ENCODE measurements at places on chromosomes 1 and 21.

DNA sequence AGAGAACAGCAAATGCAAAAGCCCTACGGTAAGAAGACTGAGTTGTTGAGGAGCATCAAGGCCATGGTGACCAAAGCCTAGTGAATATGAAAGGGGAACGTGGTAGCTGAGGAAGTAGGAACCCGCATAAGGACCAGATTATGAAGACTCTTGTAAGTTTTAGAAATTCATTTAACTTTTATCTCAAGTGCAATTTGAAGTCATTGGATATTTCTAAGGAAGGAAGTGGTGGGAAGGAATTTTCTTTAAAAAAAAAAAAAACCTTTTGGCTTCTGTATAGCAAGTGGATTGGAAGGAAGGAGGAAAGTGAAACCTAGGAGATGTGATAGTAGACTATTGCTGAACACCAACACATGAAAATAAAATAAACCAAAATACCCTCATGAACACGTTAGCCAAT is 119.0 kb downstream of the TNFSF18 start:
- DNase-seq = no peak

GRCh38 chr1:164876398-164877116 is 317.6 kb downstream of the PBX1 start:
- DNase-seq = no peak

- DNase-seq = no peak
Measured at GRCh38 chr1:198749279-198749678, 110.4 kb downstream of the PTPRC start.

GRCh38 chr1:179953974-179954492 is 577 bp upstream of the CEP350 start:
- peak; percentile 36 for DNase-seq

- DNase-seq = peak; percentile 64
Measured at GRCh38 chr1:203871114-203871880, 9.9 kb downstream of the SNRPE start.

- DNase-seq = no peak
Measured at GRCh38 chr1:39148942-39149341, 55.6 kb upstream of the MACF1 start.

DNA sequence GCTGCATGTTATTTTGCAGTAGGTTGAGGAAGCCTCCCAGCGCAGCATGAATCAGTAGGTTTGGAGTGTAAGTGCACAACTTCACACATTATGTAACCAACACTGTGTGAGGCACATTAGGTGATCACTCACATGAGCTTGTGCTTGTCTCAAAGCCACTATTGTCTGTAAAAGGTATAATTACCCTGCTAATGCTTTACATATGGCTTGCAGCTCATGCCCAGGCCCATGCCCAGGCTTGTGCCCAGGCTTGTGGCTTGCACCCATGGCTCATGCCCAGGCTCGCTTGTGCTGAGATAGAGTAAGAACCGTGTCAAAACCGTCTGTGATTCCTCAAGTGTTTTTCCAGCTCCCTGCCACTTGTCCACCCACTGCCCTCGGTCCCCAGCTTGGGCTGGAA is 596.3 kb downstream of the LTN1 start:
- DNase-seq = no peak

DNA sequence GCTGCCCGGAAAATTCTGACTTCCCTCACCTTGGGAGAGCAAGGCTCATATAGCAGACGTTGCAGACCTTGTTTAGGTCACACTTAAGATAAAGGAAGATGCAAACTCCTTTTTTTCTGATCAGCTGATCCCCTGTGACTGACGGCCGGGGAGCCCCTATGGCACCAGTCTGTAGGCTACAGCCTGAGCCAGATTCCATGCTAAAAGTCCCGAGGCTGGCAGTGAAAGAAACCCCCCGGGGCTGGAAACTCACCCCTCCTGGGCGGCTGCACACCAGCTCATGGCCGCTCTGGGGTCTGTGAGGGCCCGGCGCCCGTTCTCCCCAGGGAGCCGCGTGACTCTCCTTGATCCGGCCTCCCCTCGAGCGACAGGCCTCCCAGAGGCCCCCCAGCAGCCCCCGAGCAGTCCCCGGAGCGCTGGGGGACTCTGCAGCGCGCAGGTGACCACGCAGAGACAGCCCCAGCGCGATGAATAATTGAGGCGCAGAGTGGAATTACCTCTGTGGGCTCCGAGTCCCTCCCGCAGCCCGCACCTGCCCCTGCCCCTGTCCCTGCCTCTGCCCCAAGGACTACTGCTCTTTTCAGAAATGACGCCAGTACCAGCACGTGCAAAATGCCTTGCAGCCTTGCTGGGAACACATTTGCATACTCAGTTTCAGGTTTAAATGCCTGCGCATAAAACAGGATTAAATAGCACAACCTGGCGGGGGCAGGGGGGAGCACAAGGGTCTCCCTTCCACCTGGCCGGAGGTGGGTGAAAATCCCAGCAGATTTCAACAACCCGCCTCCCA is 62.6 kb upstream of the CLDN14 start:
- DNase-seq = no peak

- DNase-seq = no peak
Measured at GRCh38 chr1:230228236-230228897, 161.3 kb downstream of the GALNT2 start.

- DNase-seq = no peak
Measured at GRCh38 chr1:40712997-40713396, 21.5 kb downstream of the NFYC start.

DNA sequence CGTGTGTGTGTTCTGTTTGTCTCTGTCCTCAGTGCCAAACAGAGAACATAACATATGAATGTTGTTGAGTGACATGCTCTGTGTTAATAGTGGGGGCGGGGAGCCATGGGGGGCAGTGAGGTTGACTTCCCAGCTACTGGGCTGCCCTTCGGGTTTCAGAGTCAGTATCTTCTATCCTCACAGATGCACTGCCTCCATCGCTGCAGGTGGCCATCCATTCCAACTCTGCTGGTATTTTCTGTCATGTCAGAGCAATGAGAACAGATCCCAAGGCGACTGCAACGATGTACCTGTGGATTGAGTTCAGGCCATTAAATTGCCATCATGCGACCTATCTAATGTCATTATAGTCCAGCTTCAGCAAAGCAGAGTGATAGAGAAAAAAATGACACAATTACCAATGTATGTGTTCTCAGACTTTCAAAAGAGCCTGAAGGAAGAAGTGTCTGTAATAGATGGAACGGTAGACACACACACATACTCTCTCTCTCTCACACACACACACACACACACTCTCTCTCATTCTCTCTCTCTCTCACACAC is 418.5 kb downstream of the RWDD3 start:
- no peak for DNase-seq

DNA sequence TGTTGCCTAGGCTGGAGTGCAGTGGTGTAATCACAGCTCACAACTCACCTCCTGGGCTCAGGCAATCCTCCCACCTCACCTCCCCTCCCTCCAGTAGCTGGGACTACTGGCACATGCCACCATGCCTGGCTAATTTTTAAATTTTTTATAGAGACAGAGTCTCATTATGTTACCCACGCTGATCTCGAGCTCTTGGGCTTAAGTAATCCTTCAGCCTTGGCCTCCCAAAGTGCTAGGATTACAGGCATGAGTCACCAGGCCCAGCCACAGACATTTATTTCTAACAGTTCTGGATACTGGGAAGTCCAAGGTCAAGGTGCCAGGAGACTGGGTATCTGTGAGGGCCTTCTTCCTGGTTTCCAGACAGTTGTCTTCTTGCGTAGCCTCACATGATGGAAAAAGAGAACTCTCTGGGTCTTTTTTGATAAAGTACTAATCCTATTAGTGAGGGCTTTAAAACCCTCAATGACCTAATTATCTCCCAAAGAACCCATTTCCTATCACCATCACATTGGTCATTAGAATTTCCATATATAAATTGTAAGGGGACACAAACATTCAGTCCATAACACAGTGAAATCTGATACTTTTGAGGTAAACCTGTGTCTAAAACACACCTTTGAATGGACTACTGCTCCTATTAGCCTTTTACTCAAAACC is 67.9 kb downstream of the PHACTR4 start:
- peak; percentile 46 for DNase-seq

GRCh38 chr1:7387053-7387927 is 383.8 kb upstream of the VAMP3 start:
- no peak for DNase-seq

DNA sequence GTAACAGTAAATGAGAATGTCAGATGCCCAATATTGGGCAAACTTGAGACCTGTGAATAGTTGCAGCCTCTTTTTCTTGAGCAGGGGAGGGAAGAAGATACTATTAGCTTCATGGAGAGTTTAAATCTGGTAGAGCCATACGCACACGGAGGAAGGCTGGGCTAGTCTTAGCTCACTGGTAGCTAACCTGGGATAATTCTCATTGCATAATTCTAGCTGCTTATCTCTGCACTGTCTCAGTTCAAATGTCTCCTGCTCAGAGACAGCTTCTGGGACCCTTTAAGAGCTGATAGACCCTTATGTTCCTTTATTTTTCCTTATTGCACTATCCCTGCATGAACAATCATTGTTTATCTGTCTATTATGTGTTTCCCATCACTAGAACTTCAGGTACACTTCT is 8.4 kb downstream of the C1orf87 start:
- no peak for DNase-seq

- DNase-seq = no peak
Measured at GRCh38 chr1:114043054-114043453, 63.8 kb downstream of the OLFML3 start.

DNA sequence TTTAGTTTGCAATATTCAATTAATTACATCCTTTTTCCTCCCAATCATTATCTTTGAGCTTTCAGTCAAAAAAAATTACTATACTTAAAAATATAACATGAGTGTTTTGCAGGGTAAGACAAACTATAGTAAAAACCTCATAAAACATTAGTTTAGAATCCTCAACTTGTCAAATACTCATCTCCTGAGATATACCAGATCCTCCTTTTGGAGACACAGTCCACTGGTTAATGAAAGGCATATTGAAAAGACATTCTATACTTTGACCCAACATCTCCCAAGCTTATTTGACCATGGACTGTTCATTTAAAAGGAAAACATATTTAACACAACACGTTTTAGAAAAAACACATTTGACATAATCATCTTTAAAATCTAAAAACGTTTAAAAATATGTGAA is 52.8 kb downstream of the NRIP1 start:
- no peak for DNase-seq

- DNase-seq = peak; percentile 22
Measured at GRCh38 chr1:147627435-147628110, 42.8 kb downstream of the ACP6 start.

DNA sequence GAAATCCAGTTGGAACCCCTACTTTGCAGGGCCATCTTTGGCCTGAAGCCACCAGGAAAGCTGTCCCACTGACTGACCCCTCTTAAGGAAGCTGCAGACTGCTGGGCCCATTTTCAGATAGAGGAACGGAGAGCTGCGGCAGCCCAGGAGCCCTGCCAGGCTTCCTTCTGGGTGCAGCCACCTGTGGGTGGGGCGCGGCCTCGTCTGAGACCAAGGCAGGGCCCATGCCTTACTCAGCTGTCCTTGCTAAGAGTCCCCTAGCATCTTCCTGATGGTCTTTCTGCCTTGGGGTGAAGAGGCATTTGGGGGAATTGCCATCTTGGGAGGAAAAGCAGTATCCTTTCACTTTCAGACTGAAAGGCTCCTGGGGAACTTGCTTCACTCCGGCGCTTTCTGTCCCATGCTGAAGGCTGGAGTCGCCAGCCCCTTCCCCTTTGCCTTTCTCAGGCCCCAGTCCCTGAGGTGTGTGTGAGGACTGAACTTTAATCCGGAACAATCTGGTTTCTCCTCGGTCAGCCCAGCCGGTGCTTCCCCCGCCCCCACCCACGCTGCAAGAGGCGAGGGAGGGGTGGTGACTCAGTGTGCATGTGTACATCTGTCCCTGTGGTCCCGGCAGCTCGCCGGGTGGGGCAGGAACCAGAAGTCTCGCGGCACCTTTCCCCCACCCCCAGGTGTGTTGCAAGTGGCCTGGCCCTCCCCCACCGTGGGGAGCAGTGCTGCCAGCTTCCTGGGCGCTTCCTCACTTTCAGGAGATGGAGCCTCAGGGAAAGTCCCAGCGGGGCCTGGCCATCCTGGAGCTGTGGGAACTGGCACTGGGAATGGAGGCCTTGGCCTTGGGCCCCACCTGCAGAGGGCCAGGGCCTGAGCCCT is 5.1 kb downstream of the ZC3H12A start:
- DNase-seq = no peak

DNA sequence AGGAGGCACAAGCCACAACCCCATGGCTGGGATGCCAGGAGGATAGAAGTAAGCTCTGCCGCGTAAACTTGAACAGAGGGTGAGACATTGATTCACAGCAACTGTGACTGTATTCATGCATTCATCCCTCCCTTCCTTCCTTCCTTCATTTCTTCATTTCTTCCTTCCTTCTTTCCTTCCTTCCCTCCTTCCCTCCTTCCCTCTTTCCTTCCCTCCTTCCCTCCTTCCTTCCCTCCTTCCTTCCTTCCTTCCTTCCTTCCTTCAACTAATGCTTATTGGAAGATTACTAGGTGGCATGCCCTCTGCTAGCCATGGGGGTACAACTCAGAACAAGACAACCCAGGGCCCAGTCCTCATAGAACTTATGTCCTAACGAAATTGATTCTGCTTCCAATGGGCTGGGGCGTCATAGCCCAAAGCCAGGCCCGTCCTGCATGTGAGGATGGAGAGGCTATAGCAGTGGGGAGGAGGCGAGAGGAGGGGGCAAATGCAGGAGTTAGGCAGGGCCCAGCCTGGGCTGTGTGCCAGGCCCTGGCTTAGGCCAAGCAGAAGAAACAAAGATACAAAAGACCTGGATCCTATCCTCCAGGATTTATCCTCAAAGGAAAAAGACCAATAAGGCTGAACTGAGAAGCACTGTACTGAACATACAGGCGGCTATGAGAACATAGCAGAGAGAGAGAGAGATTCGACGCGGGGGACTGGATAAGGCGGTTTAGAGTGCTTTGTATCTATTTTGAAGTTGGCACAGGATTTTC is 24.4 kb upstream of the PAXBP1 start:
- peak; percentile 18 for DNase-seq

DNA sequence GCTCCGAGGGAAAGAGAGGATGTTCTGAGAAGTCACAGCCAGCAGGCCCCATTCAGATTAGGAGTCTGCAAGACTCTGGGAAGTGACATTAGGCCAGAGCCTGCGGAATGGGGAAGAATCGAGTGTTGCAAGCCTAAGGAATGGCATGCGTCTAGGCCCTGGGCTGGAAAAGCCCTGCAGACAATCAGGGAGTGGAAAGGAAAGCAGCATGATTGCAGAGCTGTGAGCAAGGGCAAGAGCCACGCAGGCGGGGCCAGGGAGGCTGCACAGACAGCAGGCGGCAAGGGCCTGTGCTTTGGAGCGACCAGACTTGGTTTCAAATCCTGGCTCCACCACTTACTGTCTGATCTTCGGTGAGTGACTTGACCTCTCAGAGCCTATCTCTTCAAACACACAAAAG is 118.2 kb downstream of the RRAGC start:
- no peak for DNase-seq

DNA sequence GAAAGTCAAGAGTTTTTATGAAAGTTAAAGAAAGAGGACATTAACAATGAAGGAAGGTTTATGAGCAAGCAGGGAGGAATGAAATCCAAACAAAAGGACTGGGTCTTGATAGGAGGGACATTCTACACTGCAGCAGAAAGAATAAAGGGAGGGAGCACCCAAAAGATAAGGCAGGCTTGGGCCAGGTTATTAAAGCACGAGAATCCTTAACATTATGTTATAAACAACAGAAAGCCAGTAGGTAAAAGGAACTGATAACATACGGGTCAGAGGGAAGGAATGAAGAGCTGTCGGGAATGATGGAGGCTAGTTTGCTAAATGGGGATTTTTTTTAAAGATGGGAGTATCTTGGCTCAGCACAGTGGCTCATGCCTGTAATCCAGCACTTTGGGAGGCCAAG is 19.4 kb downstream of the LPGAT1 start:
- no peak for DNase-seq
